Chondrocyte (in vitro differentiated cells): ENCODE measurements at places on chromosomes 7 and 10. TPM values are rescaled to one million over a fixed set of nuclear protein-coding genes. Genes with fewer than 3 reads are reported as not detected.

Gene HOXA3
- 9.3 to 12.1 TPM in 2 of 3 replicates, not detected in the other for total RNA-seq

Gene SGMS1
- total RNA-seq: 22.6 to 27.1 TPM (median 24.9 TPM) in 3 replicates

Gene MUC3A
- total RNA-seq: not detected in 3 replicates

Gene FAM25G
- total RNA-seq: not detected in 3 replicates

Gene GRID2IP
- total RNA-seq: 0.15 to 0.20 TPM in 2 of 3 replicates, not detected in the other

Gene UBE3C
- 58.9 to 61.5 TPM (median 60.6 TPM) in 3 replicates for total RNA-seq

Gene FAM25C
- total RNA-seq: not detected in 3 replicates

Gene NEUROD6
- not detected in 3 replicates for total RNA-seq

Gene ANKRD1
- 74.6 to 283 TPM (median 261 TPM) in 3 replicates for total RNA-seq

Gene ANKRD26
- 6.7 to 14.8 TPM (median 7.3 TPM) in 3 replicates for total RNA-seq

Gene C7orf25
- 8.9 to 11.2 TPM (median 9.7 TPM) in 3 replicates for total RNA-seq

Gene UNCX
- not detected in 3 replicates for total RNA-seq

Gene KCNH2
- 0.19 to 0.33 TPM (median 0.30 TPM) in 3 replicates for total RNA-seq

Gene TUBAL3
- not detected in 3 replicates for total RNA-seq

Gene CCDC3
- 32.4 to 145 TPM (median 141 TPM) in 3 replicates for total RNA-seq

Gene UPP1
- total RNA-seq: 25.7 to 51.1 TPM (median 48.5 TPM) in 3 replicates

Gene LOXL4
- total RNA-seq: 1.7 to 3.2 TPM (median 1.9 TPM) in 3 replicates

Gene AP3M1
- 31.2 to 37.0 TPM (median 31.7 TPM) in 3 replicates for total RNA-seq

Gene MBL2
- not detected in 3 replicates for total RNA-seq

Gene CREB5
- 5.1 to 10.2 TPM (median 8.2 TPM) in 3 replicates for total RNA-seq

Gene SLC29A4
- 6.6 to 10.4 TPM (median 9.7 TPM) in 3 replicates for total RNA-seq

Gene MEOX2
- total RNA-seq: 8.4 to 20.0 TPM (median 8.9 TPM) in 3 replicates

Gene NEUROG3
- not detected in 3 replicates for total RNA-seq

Gene PNLIPRP3
- total RNA-seq: not detected in 3 replicates

Gene AKR1B15
- not detected in 3 replicates for total RNA-seq

Gene CDHR3
- 0.89 to 1.9 TPM (median 1.0 TPM) in 3 replicates for total RNA-seq

Gene MMS19
- 63.4 to 80.2 TPM (median 66.6 TPM) in 3 replicates for total RNA-seq

Gene UPK3B
- 0.46 to 1.4 TPM (median 0.62 TPM) in 3 replicates for total RNA-seq

Gene SLIT1
- 0.17 TPM in 1 of 3 replicates, not detected in the others for total RNA-seq

Gene PRLHR
- total RNA-seq: not detected in 3 replicates

Gene CCL24
- total RNA-seq: not detected in 3 replicates

Gene GTPBP10
- 14.5 to 15.7 TPM (median 14.9 TPM) in 3 replicates for total RNA-seq

Gene ACADSB
- total RNA-seq: 11.8 to 17.6 TPM (median 13.1 TPM) in 3 replicates

Gene ASB10
- not detected in 3 replicates for total RNA-seq

Gene FFAR4
- not detected in 3 replicates for total RNA-seq

Gene CELF2
- total RNA-seq: 11.6 to 44.9 TPM (median 44.3 TPM) in 3 replicates

Gene ADAM12
- total RNA-seq: 92.2 to 175 TPM (median 166 TPM) in 3 replicates

Gene CTAGE4
- 0.47 TPM in 1 of 3 replicates, not detected in the others for total RNA-seq

Gene OPN1SW
- not detected in 3 replicates for total RNA-seq

Gene CTAGE8
- 0.53 to 1.4 TPM (median 0.92 TPM) in 3 replicates for total RNA-seq

Gene ITIH5
- total RNA-seq: 3.4 to 19.5 TPM (median 4.1 TPM) in 3 replicates

Gene DBF4
- total RNA-seq: 9.3 to 10.3 TPM (median 9.7 TPM) in 3 replicates

Gene LIPK
- not detected in 3 replicates for total RNA-seq
